ENCODE measurements at places on chromosomes 2 and 18. TPM values are rescaled to one million over a fixed set of nuclear protein-coding genes. Genes with fewer than 3 reads are reported as not detected.
A peak's percentile ranks its signal among the peaks of the same experiment; 100 is the strongest.

Gene DSC2
- polyA plus RNA-seq: 54.6 TPM

Gene ERBB4
- polyA plus RNA-seq: 48.2 TPM

Gene TRPM8
- polyA plus RNA-seq: 0.10 TPM

Gene RAX
- not detected for polyA plus RNA-seq

Gene ALPI
- 0.06 TPM for polyA plus RNA-seq

Gene GALNT5
- 0.50 TPM for polyA plus RNA-seq

Gene TANC1
- 58.0 TPM for polyA plus RNA-seq

- no peak for DNase-seq
These were observed 18.9 kb upstream of the WDR33 start for GRCh38 chr2:127829845-127830246.

- no peak for DNase-seq
These were observed 49.9 kb downstream of the DGKD start for GRCh38 chr2:233404222-233404621.

- DNase-seq: no peak
These were observed 43.3 kb downstream of the OSBPL6 start for GRCh38 chr2:178237488-178238153.

GRCh38 chr2:97719362-97720155 lies 6.2 kb downstream of the ZAP70 start:
- DNase-seq: no peak

DNA sequence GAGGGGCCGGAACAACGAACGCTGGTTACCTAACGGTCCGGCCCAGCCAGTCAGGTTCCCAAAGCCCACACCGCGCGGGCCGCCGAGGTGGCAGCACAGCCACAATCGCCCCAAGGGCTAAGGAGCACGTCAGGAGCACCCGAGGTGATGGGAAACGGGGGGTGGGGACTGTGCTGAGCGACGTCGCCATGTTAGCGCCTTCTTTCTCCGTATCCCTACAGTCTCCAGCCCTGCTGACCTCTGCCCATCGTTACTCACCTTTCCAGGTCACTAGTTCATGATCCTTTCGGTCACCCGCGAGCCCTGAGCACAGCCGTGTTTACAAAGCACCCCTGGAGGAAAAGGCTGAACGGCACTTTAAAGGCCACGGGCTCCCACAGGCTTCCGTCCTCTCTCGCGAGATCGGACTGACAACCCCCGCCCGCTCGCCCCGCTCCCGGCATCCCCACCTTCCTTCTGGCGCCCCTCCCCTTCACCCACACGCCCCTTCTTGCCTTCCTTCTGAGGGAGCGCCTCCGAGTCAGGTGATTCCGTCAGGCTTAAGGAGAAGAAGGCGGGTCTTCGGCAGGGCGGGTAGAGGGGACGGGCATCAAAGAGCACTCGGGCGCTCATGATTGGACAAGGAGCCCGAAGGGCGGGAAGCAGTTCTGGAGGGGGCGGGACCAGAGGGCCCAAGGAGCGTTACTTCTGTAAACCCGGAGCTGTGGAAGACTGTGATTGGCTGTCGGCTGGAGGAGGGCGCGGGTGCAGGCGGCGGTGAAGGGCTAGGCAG lies at the start of gene ATF2:
Gene ATF2, minus strand, starts transcription at position 412 of the 772 bp plus-strand sequence. CDS start 31,760 bp downstream, outside the sequence.
- peak; percentile 92 for DNase-seq

DNA sequence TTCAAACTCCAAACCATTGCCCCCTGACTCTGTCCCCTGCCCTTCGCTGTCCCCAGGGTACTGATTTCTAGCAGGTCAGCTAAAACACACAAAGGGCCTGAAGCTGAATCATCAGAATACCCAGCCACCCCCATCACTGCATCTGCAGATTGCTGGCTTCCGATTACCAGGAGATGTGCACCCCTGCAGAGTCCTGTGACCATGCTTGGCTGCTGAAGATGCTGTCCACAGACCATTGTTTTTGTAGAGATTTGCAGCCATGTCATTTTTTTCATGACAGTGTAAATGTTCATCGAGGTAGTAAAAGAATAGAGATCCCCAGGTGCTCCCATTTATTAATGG lies 463.3 kb downstream of the STK39 start:
- DNase-seq: no peak

- DNase-seq: no peak
These were observed 184.7 kb upstream of the DLGAP1 start for GRCh38 chr18:4639628-4640310.

DNA sequence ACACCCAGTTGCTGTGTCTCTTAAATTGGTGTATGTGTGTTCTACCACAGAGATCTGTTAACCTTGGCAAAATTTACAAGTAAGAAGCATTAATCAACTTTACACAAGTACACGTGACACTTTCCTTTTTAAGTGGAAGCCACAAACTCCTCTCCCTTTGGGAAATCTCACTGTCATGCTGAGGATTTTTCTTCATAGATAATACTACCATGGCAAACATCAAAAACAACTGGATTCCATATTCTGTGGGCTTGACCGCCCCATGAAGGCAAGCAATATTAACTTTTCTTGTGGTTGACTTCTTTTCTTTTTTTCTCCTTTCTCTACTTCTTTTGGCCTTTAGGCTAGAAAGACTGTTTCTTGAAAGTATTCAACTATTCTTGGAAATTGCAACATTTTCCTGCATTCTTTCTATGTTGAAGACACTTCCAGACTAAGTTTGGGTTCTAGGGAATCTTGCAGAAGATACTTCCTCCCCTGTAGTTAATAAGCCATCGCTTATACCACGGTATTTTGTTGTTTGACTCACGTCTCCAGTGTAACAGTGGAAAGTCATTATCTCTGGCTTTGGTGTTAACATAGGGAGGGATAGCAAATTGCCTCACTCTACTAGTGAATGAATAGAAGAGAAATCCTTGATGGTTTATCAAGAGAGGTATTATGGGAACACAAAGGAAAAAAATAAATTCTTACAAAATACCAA lies 79.5 kb downstream of the SLC8A1 start:
- DNase-seq: no peak

GRCh38 chr2:214382229-214382628 lies 28.6 kb upstream of the VWC2L start:
- no peak for DNase-seq

DNA sequence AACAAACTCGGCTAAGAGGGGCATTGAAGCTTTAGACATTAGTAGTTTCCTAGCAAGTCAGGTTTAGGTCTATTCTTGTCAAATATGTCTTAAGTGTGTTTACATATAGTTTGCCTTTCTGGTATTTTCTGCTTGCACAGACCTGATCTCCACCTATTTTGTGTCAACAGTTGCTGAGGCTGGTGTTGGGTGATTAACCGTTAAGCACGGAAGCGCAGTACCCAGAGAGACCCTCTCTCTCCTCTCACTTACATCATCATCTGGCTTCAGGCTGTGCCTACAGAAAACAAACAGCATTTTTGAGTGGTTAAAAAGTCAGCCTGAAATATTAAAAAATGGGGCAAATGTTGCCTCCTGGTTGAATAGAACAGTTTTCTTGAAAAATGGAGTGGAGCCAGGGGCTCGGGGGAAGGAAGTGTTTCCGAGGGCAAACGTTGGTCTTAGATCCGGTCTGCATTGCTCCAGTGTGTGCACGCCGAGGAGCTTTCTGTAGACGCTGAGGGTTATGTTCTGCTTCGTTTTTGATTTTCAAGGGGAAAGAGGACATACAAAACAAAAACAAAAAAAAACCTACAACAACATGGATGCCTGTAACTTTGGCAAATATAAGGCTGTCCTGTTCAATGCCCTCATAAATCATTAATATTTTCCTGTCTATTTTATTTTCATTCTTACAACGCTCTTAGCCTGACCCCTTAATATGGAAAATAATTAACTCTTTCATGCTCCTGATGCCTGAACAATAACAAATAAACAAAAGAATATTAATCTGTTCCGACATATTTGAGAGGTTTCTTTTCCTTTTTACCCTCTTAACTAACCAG lies 120.8 kb downstream of the MEIS1 start:
- DNase-seq: no peak

DNA sequence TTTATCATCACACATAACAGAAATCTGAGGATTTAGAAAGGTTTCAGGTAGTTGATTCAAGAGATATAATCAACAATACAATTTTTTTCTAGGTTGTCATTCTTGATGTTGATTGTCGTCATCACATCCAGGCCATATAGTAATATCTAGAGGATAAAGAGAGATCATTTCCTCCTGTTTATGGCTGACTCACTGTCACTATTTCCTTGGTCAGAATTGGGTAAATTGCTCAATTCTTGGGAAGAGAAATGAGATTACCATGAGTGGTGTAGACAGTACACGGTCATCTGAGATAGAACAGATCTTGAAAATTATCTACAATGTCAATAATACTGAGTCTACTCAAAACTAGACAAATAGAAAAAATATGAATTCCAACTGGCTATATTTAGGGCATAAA lies 78.8 kb downstream of the ZNF804A start:
- no peak for DNase-seq

- no peak for DNase-seq
These were observed 25.8 kb downstream of the CASP10 start for GRCh38 chr2:201208563-201209252.

- no peak for DNase-seq
These were observed 140.3 kb downstream of the TCF4 start for GRCh38 chr18:55447672-55448018.

GRCh38 chr2:27705851-27706622 lies 42.3 kb downstream of the SLC4A1AP start:
- DNase-seq: no peak

GRCh38 chr2:47891369-47892337 lies 14.6 kb downstream of the FBXO11 start:
- DNase-seq: no peak

DNA sequence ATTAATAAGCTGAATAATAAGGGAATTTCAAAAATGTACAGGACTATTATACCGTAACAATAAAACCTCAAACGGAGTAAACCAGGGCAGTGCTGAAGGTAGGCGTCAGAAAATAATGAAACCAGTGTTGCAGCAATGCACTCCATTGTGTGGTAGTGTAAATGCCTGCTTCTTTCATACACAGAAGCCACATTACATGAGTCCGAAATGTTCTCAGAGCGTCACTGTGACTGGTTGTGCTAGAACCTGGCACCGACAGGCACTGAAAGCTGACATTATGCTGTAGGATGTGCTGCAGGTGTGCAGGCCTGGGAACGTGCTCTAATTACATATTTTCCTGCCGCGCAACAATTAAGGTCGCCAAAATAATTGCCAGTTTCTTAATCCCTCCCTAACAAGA lies 53.3 kb downstream of the ZEB2 start:
- no peak for DNase-seq

- no peak for DNase-seq
These were observed 57.4 kb upstream of the RAPH1 start for GRCh38 chr2:203592470-203592869.
